ENCODE measurements at places on chromosomes 1 and 21.

DNA sequence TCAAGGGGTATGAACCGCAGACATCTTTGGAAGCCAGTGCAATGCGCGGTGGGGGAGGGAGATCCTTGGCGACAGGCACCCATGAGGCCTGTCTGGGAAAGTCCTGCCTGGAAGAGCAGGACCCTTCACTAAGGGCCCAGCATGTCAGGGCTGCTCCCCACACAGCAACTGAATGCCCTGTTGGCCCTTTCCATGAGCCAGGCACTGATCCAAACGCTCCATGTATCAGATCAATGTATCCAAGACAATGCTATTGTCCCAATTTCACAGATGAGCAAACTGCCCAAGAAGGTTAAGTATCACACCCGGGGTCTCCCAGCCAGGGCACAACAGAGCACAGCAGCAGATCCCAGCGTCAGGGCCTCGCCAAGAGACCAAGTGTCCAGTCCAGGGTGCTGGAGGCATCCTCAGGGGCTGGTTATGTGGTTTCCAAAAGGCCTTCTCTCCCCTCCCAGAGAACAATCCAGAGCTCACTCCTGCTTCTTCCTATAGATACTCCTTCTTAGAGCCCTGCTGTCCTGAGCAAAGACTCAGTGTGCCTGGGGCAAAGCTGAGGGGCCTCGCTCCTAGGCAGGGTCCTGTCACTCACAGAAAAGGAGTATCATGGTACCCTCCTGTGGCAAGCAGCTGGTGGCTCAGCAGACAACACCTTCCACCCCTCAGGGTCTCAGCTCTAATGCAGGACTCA lies 328.0 kb downstream of the NPHP4 start:
- DNase-seq, result no peak

- DNase-seq, result no peak
These were observed 10.5 kb upstream of the PLCH2 start for GRCh38 chr1:2465371-2466269.

GRCh38 chr1:208349694-208350330 lies 105.6 kb upstream of the PLXNA2 start:
- no peak for DNase-seq

GRCh38 chr1:54341763-54342162 lies 64.4 kb downstream of the SSBP3 start:
- no peak for DNase-seq

DNA sequence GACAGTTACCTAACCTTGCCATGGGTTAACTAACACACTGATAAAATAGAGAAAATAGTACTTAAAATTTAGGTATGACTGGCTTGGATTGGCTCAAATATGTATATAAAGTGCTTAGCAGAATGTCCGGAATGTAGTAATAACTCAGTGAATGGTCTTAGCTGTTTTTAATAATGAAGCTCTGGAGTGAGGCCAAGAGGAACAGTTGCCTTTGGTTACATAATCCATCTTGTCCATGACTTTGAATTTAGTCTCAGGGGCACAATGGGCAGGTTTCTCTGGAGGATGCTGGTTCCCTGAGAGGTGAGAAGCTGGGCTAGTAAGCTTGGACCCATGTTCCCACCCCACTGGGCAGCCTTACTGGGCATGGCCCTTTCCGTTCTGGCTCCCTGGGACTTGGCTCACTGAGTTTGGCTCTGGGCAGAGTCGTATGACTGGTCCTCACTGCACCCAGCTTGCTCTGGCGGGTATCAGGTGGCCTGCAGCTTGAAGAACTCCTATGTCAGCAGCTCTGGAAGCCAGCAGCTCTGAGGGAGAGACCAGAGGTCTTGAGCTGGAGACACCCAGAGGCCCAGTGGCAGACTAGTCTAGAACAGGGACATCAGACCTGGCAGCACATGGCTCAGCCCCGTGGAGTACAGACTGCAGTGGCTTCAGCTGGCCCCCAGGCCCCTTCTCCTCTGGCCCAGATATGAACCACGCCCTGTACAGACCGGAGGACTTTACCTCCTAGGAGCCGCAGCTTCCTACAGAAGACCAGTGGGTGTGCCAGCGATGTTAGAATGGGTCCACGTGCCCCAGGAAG lies 40.4 kb downstream of the TENT5C start:
- DNase-seq, result no peak

All from esophagus muscularis mucosa (tissue), 4 donors.